ENCODE measurements at places on chromosomes 1 and 21.

DNA sequence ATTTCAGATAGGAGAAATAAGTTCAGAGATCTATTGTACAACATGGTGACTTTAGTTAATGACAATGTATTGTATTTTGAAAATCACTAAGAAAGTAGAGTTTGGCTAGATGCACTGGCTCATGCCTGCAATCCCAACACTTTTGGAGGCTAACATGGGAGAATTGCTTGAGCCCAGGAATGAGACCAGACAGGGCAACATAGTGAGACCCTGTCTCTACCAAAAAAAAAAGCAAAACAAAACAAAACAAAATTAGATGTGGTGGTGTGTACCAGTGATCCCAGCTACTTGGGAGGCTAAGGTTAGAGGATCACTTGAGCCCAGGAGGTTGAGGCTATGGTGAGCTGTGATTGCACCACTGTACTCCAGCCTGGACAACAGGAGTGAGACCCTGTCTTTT, 27.2 kb downstream of the IVNS1ABP start:
- no peak for DNase-seq
- no peaks in the 10 kb centered on the region for H3K27me3 ChIP-seq
- H3K4me1 ChIP-seq, result peaks cover 26% of the 10 kb centered on the region
- no peak overlapping the region for H3K4me3 ChIP-seq

GRCh38 chr1:151703813-151704212, 12.8 kb downstream of the CELF3 start:
- H3K36me3 ChIP-seq, result peaks cover 4% of the 10 kb centered on the region
- DNase-seq, result no peak
- H3K27me3 ChIP-seq, result peaks cover 4% of the 10 kb centered on the region
- H3K4me3 ChIP-seq, result no peak overlapping the region

DNA sequence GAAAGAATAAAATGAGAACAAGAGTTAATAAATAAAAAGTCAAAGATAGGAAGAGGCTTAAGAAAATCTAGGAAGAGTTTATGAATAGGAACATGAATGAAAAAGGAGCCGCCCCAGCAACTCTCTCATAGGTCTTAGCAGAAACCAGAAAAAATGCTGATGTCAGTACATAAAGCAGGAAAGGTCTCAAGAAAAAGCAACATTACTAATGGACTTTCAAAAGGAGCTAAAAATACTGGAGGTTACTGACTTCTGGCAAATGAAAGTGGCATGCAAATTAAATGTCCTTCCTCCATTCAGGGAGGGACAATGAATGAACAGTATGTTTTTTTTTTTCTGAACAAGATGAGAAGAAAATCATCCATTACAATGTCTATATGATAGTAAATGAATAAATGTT, 387.6 kb downstream of the BRINP2 start:
- H3K4me3 ChIP-seq, result no peak overlapping the region
- H3K4me1 ChIP-seq, result no peaks in the 10 kb centered on the region
- no peak overlapping the region for H3K27ac ChIP-seq
- no peaks in the 10 kb centered on the region for H3K27me3 ChIP-seq
- DNase-seq, result no peak

- H3K36me3 ChIP-seq, result no peaks in the 10 kb centered on the region
- H3K27me3 ChIP-seq, result peaks cover 12% of the 10 kb centered on the region
- no peak overlapping the region for H3K4me3 ChIP-seq
- H3K4me1 ChIP-seq, result peaks cover 11% of the 10 kb centered on the region
- DNase-seq, result no peak
Measured at GRCh38 chr1:78834201-78834741, 172.3 kb downstream of the ADGRL4 start.

DNA sequence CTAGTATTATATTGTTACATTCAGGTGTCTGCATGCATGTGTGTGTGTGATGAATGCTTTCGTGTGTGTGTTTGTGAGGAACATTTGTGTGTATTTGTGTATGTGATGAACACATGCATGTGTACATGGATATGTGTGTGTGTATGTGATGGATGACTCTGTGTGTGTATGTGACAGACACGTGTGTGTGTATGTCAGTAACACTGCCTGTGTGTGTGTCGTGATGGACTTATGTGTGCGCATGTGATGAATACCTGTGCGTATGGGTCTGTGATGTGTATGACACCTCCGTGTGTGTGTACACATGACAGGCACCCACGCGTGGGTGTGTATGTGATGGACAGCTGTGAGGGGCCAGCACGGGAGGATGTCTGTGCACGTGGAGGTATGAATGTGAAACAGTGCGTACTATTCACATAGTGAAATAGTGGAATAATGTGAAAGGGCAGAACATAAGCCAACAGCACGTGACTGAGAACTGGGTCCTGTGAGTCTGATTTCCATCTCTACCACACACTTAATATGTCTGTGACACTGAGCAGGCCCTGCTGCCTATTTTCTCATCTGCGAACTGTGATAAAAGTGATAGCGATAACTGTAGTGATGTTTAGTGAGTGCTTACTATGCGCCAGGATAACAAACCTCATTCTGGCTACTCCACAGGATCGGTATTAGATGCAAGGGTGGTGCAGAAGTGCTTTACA, 41.8 kb upstream of the CSF3R start:
- no peak for DNase-seq
- no peaks in the 10 kb centered on the region for H3K27me3 ChIP-seq
- H3K4me3 ChIP-seq, result no peak overlapping the region
- H3K4me1 ChIP-seq, result peaks cover 14% of the 10 kb centered on the region

GRCh38 chr1:107659961-107660360, 305.0 kb downstream of the VAV3 start:
- no peaks in the 10 kb centered on the region for H3K4me1 ChIP-seq
- no peaks in the 10 kb centered on the region for H3K36me3 ChIP-seq
- H3K27me3 ChIP-seq, result peaks cover 1% of the 10 kb centered on the region

DNA sequence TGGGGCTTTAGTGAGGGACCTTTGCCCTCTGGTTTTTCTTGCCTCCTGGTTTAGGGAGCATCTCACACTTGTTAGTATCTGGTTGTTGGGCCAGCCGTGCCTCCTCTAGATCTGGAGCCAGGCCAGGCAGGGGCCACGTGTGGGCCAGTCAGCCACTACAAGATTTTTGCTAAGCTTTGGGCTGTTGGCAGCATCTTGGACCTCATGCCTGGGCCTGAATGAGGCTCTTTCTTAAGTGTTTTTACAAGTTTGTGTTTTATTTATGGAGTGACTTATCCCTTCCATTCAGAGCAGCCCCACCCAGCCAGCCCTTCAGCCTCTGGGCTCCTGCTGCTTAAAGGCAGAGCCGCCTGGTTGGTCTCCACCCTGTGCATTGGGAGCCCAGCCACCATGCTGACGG, 1.6 kb upstream of the SH3BGRL3 start:
- no peak for DNase-seq
- no peaks in the 10 kb centered on the region for H3K27me3 ChIP-seq
- H3K36me3 ChIP-seq, result peaks cover 31% of the 10 kb centered on the region
- peak overlapping the region; percentile 98 for H3K4me3 ChIP-seq
- H3K27ac ChIP-seq, result peak overlapping the region; percentile 91

DNA sequence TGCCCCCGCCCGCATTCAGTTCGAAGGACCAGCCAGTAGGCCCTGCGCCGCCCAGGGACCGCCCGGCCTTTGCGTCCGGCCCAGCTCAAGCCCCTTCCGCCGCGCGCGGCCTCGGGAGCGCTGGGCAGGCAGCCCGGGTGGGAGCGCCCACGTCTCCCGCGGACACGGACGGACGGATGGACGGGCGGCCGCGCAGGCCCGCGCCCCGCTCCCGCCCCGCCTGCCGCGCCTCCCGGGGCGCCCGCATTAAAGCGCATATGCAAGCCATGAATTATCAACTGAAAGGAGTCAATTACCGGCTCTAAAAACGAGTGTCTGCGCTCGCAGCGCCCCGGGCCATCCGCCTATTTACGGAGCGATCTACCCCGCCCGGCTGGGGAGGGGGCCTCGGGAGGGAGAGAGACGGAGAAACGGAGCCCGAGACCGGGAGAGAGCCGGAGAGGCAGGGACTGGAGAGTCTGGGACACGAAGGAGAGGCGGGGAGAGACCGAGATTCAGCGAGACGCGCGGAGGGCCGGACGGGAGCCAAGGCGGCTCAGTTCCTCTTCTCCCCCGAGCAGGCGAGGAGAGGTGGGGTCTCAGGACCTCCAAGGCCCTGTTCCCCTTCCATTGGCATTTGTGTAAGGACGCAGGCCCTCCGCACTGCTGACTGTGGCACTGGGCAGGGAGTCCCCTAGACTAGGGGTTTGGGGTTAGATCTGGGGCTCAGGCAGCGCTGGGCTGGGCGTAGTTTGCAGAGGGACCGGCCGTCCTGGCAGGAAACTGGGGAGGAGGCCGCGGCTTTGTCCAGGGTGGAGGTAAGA, 41.3 kb upstream of the DMBX1 start:
- peaks cover 78% of the 10 kb centered on the region for H3K27me3 ChIP-seq
- H3K36me3 ChIP-seq, result no peaks in the 10 kb centered on the region
- DNase-seq, result no peak
- no peak overlapping the region for H3K4me3 ChIP-seq
- H3K4me1 ChIP-seq, result peaks cover 9% of the 10 kb centered on the region

GRCh38 chr1:157136133-157136532, 2.1 kb downstream of the ETV3 start:
- H3K4me1 ChIP-seq, result peaks cover 65% of the 10 kb centered on the region
- peaks cover 54% of the 10 kb centered on the region for H3K36me3 ChIP-seq
- H3K27ac ChIP-seq, result peak overlapping the region; percentile 66

Measured in activated naive CD8-positive, alpha-beta T cell treated with anti-CD3 and anti-CD28 coated beads, Interleukin-2, amount 10 ng/mL, durations not matched to agents 7 days and 5 days (primary cell).